ENCODE measurements at places on chromosomes 7 and 10.

DNA sequence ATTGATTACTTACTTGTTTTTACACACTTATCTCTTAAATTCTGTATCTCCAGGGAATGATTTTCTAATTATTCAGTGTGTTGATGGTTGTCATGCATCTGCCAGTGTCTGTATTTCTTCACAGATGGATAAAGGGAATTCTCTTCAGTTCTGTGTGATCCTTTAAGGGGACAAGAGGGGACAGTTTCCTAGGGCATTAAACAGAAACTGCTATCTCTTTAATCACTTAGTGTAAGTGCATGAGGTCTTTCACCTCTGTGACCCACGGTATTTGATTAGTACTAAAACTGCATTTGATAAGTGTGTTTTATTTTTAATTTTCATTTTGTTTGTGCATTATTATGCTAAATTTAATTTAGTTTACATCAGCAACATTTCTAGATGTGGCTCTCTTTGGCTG is 26.6 kb upstream of the SEMA3D start:
- DNase-seq, result no peak

DNA sequence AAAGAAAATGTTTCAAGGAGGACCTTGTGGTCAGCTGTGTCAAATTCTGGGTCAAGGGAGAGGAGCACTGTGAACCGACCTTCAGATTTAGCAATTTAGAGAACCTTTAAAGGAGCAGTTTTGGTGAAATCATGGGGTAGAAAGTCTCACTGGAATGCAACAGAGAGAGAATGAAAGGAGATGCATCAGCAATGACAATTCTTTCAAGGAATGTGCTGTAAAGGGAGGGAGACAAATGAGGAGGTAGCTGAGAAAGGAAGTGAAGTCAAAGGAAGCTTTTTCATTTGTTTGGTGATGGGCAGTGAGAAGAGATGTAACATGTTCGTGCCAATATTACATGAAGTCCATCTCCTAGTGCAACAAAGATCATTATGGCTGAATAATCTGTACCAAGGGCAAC is 166.0 kb downstream of the TSPAN12 start:
- peak; percentile 41 for DNase-seq

DNA sequence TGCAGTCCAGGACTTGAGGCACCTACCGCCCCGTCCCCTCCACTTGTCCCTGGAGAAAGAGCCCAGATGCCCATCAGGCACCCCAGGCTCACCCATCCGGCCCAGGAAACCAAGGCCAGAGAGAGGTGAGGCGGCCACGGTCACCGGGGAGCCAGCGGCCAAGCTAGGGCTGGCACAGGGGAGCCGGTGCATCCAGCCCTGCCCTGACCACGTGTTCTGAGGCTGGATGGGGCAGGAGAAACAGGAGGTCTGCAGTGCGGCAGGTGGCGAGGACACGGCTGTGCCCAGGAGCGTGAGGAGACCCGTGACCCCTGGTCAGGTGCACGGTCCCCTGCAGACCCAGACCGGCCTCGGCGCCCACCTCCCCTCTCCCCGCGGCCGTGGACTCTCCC is 27.6 kb downstream of the UNCX start:
- DNase-seq, result no peak

GRCh38 chr7:19026888-19027287 is 90.5 kb downstream of the TWIST1 start:
- peak; percentile 68 for DNase-seq

DNA sequence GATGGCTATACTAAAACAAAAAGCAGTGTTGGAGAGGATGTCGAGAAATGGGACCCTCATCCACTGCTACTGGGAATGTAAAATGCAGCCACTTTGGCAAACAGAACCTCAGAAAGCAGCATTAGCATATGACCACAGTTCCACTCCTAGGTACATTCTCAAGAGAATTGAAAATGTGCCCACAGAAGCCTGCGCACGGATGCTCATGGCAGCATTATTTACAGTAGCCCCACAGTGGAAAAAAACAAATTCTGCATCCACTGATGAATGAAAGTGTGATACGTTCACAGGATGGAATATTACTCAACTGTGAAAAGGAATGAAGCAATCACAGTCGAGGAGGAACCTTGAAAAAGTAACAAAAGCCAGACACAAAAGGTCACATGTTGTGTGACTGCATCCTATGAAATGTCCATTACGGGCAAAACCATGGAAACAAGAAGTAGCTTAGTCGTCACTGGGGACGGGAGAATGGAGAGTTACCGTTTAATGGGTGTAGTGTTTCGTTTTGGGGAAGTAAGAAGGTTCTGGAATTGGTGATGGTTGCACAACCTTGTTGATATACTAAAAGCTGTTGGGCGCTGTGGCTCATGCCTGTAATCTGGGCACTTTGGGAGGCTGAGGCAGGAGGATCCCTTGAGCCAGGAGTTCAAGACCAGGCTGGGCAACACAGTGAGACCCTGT is 2.5 kb upstream of the UPK3B start:
- peak; percentile 7 for DNase-seq

- peak; percentile 51 for DNase-seq
Observed at GRCh38 chr7:128266883-128267594, 26.0 kb downstream of the LEP start.

GRCh38 chr10:57696641-57697040 is 571.1 kb downstream of the IPMK start:
- peak; percentile 92 for DNase-seq

- no peak for DNase-seq
Observed at GRCh38 chr7:43764039-43764761, 5.7 kb downstream of the BLVRA start.

DNA sequence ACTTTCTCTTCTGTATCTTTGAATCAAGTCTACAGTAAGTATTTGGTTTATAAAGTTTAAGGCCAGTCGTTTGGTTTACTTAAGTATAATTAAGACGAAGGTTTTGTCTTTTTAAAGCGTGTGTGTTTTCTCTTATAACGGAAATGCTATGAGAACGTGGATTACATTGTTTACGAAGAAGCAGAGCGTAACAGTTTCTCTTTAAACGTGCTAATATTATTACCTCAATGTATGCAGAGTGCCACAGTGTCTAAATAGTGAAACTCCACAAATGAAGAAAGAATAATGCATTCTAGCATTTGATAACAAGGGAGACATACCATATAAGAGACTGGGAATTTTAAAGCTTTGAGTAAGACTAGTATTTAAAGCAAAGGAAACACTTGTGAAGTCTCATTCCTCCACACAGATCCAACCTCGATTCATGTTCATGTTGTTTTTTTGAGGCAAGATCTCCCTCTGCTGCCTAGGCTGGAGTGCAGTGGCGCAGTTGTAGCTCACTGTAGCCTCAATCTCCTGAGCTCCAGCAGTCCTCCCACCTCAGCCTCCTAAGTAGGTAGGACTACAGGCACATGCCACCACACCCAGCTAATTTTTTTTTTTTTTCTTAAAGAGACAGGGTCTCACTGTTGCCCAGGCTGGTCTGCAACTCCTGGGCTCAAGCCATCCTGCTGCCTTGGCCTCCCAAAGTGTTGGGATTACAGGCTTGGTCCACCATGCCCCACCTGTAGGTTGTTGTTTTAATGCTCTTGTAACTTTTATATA is 75.1 kb downstream of the ANKRD61 start:
- DNase-seq, result peak; percentile 32

GRCh38 chr10:70909326-70909935 is 21.1 kb upstream of the PCBD1 start:
- DNase-seq, result no peak

DNA sequence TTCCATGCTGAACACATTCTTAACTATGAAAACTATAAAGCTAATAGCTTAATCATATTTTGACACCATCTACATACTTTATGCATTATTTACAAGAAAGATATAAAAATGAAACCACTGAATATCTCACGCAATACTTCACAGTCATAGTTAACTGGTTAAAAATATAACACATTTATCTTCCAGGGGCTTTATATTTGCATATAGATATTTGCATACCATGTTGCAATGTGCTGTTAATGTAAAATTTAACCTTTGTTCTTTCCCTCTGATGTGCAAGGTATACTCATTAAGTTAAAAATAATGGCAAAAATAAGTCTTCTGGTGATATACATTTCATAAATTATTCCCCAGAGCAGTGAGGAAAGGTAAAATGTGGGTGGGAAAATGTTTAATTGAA is 76.9 kb upstream of the MGMT start:
- no peak for DNase-seq

DNA sequence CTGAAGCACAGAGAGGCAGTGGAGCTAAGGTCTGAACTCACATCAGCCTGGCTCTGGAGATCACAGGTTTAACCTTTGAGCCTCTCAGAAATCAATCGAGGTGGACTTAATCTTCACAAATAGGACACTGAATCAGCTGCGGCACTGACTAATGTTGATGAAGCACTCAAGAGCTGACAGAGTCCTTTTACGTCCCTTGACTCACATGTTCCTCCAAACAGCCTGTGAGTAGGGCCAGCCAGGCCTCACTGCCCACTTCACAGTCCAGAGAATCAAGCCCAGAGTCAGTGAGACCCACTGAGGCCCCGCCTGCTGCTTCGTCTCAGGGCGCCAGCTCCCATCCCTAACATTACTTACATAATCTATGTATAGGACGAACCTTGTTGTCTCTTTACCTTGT is 63.1 kb downstream of the TNS3 start:
- peak; percentile 66 for DNase-seq

DNA sequence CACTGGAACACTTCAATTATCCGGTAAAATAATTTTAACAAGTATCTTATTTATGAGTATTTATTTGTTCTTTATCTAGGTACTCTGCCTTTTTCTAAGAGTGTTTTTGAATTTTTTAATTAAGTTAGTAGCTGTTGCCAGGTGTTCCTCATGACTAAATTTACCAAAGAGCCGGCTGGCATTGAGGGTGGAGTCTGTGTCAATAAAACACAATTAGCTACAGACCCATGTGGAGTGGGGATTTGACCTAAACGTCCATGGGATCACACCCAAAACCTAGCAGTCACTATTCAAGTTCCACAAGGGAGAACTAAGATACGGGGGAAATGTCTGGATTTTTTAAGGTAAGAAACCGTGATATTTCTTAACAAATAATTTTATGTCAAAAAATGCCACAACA is 9.8 kb downstream of the SLC16A12 start:
- DNase-seq, result no peak

- no peak for DNase-seq
Observed at GRCh38 chr10:25304606-25305005, 129.8 kb downstream of the GPR158 start.

GRCh38 chr10:91705948-91706670 is 73.2 kb upstream of the PPP1R3C start:
- DNase-seq, result no peak

DNA sequence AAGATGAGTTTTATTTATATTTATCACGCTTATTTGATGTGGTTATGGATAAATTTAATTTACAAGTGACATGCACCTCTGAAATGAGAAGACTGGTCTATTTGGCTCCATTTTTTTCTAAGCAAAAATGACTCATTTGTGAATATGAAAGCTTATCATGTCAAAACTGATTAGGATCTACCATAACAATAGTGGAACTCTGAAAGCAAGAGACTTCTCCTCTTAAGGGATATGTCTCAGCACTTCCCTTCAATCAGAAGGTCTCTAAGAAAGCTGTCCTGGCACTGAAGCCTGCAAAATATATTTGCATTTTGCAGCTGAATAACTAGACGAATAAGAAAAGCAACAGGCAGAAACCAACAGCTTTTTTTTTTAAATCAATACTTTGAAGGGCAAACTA is 12.7 kb downstream of the FAS start:
- DNase-seq, result no peak

DNA sequence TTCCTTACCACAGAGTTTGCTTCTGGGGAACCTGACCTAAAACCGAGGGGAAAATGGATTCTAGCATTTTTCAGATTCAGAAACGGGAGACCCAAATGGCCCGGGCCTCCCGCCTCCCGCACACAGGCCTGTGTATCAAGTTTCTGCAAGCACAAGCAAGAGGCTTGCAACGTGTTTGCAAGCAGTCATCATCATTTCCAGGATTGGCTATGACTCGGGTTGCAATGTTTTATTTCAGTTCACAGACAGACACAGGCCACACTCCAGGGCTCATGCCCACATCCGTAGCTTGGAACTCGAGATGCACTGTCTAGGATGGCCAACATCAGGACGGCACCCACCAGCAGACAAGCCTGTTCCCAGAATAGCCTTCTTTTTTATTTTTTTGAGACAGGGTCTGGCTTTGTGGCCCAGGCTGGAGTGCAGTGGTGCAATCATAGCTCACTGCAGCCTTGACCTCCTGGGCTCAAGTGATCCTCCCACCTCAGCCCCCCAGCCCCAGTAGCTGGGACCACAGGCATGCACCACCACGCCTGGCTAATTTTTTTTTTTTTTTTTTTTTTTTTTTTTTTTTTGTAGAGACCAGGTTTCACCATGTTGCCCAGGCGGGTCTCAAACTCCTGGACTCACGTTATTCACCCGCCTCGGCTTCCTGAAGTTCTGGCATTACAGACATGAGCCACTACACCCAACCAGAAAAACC is 68.1 kb upstream of the FOXK1 start:
- no peak for DNase-seq

DNA sequence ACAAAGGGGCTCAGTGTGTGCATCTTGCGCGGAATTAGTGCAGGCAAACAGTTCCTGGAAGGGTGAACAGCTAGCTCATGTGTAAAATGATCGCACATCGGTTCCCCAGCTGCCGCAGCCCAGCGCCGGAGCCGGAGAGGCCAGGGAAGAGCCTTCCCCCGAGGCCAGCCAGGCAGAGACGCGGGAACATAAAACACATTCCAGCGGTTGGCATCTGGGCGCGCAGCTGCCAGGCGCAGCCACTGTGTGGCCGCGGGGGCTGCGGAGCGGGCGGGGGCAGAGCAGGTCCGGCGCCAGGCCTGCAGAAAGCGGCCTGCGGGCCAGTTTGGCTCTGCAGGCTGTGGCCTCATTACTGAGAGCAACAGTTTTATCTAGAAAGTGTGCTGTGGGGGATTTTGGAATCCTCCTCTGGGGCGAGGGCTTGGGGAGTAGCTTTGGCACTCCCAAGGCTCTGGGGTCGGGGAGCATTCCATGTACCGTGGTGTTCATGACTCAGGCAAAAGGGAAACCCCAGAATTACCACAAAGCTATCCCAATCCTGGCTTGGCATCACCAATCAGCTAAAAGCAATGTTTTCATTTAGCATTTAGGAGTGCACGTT is 74.3 kb downstream of the SAMD9 start:
- DNase-seq, result peak; percentile 92

DNA sequence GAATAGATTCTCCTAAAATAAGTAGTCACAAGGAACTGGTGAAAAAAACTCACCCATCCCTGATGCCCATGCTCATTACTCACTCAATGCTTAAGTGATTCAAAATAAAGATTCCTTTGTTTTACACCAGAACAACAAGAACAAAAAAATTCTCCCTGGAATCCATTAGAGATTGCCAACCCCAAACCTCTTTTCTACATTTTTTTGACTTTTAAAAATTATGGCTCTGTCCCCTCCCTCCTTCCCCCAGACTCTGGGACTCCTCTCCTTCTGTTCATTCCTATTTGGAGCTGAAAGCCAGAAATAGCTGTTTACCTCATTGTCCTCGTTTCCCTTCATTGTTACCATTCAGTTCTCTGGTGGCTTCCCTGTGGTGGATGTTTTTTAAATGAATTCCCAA is 63.2 kb upstream of the FHIP2A start:
- DNase-seq, result no peak

All from HCEC 1CT (cell line).